ENCODE measurements at places on chromosomes 7 and 10. TPM values are rescaled to one million over a fixed set of nuclear protein-coding genes. Genes with fewer than 3 reads are reported as not detected.

DNA sequence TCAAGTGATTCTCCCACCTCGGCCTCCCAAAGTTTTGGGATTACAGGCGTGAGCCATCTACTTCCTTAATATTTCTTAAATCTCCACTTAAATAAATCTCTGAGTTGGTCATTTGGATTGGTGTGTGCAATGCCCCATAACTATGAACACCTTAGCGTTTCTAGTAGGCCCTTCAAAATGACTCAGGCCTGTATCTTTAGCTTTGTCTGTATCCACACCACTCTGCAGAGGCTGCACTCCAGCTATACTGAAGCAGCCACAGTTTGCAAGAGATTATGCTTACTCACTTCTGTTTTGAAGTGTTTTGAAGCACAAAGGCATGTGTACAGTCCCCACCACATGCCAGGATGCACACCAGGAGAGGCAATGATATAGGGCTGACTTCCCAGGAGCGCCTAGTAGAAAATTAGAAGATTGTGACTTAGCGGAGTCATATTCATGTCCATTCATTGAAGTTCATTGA is 2.4 kb upstream of the ST7 start:
- no peak for DNase-seq

GRCh38 chr7:148521271-148521670 is 69.3 kb upstream of the C7orf33 start:
- no peak for DNase-seq

DNA sequence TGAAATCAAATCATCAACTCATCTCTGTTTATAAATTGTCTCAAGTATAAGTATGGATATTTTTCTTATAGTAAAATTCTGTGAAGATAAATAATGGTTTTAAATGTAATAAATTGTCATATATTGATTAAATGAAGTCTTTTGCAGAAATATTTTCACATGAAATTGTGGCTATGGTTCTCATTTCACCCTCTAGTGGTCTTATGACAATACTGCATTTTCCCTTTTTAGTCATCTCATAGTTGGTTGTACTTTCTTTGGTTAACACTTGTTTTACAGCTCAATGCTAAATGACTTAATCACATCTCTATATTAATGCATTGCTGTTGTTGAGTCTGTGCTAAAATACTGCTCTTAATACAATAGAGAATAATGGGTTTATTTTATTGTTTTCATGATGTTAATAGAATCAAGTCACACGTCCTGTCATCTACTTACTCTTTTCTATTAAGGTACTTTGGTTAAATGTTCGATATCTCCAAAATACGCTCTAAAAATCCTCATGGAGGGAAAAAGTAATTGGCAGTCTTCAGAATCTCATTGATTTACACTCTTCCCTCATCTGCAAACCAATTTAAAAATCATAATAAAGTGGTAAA is 38.0 kb upstream of the CACNA2D1 start:
- peak; percentile 62 for DNase-seq

GRCh38 chr10:77587416-77587790 is 50.2 kb downstream of the KCNMA1 start:
- no peak for DNase-seq

Gene LIPJ
- total RNA-seq = 0.09 TPM

Gene NOBOX
- total RNA-seq = not detected

Gene SUFU
- 4.8 TPM for total RNA-seq

Gene GBX1
- total RNA-seq = not detected

Gene SP8
- not detected for total RNA-seq

Gene OLAH
- total RNA-seq = not detected
